ENCODE measurements at places on chromosomes 7 and 10.
A peak's percentile ranks its signal among the peaks of the same experiment; 100 is the strongest.

DNA sequence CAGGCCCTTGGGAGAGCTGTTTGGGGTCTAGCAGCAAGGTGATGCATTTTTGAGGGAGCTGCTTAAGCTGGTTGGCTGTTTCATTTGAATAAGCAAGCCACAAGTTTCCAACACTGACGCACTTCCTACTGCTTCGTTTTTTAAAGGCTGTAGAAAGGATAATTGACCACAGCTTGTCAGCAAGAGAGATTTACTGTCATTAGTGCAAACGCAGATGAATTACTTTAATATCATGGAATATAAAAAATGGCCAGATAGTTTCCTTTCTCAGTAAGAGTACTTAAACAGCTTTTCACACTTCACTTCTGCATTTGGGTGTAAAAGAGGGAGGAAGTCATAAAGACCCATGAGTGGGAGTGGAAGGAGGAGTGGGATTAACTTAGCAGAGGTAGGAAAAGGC, 61.5 kb downstream of the FZD1 start:
- no peak for DNase-seq

GRCh38 chr10:116857156-116857555, 7.9 kb downstream of the ENO4 start:
- DNase-seq = no peak

DNA sequence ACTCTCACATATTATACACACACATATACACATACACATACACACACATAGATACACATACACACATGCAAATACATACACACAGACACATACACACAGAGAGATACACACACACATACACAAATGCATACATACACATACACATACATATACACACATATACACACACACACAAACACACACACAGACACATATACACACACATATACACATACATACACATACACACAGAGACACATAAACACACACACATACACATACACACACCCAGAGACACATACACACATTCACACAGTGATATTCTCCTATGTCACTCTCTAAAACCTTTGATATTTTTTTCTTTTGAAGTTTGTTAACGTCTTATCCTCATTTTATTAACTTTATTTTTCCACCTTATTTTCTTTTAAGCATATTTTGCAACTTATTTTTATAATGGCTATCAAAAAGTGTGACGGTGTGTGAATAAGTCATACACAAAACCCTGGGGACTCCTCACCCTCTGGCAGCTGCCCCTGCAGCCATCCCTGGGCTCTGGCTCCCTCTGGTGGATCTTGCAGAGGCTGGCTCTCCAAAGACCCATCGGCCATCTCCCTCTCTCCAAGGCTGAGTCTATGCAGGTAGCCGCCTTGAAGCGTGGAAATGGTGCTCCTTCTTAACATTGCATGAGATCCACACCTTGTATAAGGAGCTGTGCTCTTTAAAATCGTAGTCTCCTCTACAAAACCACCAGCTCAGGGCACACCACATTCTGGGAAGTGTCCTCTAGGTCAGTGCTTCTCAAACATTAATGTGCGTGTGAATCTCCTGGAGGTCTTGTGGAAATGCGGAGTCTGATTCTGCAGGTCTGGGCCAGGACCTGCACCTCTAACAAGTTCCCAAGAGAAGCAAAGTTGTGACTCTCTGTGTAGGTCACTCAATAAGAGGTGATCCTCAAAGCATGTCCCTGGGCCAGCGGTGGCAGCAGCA, 4.1 kb upstream of the C10orf120 start:
- DNase-seq = peak; percentile 19

DNA sequence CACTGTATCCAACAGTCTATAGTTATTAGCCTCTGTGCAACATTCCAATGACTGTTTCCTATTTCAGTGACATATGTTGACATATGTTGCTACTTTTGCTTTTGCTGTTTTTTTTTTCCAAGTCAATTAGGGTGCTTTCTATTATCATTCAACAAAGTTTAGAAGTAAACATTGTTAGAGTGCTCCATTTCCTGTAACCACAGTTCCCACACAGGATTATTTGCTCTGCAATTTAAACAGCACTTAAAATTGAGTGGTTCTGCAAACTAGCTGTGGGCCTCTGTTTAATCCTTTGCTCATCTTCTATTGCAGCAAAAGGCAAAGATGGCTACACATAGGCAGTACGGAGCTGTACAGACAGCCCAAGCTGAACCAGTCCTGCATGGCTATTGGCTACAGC, 46.5 kb upstream of the PTN start:
- DNase-seq = no peak

DNA sequence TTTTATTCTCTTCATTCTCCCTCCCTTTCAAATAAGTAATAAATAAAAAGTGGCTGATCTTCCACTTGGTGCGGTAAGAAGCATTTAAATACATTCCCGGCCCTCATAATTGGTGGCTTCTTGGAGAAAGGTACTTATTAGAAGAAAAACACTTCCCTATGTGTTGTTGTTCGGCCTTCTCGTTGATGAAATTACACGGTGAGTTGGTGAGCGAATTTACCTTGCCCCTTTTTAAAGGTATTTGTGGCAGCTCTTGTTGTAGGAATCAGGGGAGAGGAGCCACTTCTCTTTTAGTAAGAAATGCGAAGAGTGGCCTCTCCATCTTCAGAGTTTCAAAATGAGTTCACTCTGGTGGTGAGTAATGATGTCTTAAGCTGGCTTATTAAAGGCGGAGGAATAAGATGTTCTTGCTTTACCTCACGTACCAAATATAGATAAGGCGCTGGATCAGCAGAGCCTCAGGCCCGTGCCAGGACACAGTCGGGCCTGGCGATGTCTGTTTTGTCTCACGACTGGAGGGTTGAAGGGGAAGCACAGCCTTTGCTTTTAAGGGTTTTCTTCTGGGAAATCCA, 135.9 kb downstream of the CUX1 start:
- DNase-seq = no peak

- no peak for DNase-seq
Measured at GRCh38 chr7:30232391-30232790, 52.0 kb upstream of the ZNRF2 start.

- DNase-seq = no peak
Measured at GRCh38 chr10:69870591-69870990, 68.9 kb downstream of the COL13A1 start.

- DNase-seq = no peak
Measured at GRCh38 chr10:61729596-61729995, 66.9 kb downstream of the CABCOCO1 start.

- DNase-seq = no peak
Measured at GRCh38 chr7:151704960-151705635, 171.8 kb downstream of the PRKAG2 start.

- no peak for DNase-seq
Measured at GRCh38 chr7:95927756-95928155, 155.4 kb downstream of the DYNC1I1 start.

GRCh38 chr10:87605628-87606251, 53.9 kb upstream of the PAPSS2 start:
- DNase-seq = no peak

GRCh38 chr7:55206235-55207029, 158.7 kb upstream of the LANCL2 start:
- DNase-seq = no peak

- no peak for DNase-seq
Measured at GRCh38 chr10:15137036-15137359, 31.5 kb downstream of the NMT2 start.

DNA sequence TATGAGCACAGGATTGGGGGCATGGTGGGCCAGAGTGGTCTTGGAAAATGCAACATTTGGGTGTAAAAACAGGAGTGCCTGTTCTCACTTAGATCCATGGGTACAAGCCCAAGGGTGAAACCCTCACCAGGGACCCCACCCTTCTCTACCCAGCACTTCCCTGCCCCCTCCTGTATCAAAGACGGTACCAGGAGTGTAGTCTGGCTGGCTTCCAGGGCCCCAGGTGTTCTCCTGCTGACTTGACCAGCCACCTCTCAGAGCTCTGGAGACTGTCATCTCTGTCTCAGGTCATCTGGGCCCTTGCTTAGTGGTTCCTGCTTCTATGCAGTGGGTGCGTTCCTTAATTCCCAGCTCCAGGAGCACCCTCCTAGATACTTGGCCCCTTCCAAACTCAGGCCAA, 447.2 kb downstream of the LRMDA start:
- DNase-seq = no peak

DNA sequence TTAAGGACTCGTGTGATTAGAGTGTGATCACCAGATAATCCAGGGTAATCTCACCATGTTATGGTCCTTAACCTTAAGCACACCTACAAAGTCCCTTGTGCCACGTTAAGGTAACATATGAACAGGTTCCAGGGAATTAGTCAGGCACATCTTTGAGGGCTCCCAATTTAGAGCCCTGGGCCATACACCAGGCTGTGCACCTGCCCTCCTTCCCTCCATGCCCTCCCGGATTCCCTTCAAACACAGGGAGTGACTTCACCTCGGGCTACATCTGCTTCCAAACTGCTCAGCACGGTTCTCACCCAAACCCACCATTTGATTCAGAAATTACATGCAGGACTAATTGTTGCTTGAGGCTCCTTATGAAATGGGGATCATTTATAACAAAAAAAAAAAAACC, 93.9 kb upstream of the HABP2 start:
- no peak for DNase-seq

- no peak for DNase-seq
Measured at GRCh38 chr7:45052011-45052410, 36.8 kb downstream of the NACAD start.

DNA sequence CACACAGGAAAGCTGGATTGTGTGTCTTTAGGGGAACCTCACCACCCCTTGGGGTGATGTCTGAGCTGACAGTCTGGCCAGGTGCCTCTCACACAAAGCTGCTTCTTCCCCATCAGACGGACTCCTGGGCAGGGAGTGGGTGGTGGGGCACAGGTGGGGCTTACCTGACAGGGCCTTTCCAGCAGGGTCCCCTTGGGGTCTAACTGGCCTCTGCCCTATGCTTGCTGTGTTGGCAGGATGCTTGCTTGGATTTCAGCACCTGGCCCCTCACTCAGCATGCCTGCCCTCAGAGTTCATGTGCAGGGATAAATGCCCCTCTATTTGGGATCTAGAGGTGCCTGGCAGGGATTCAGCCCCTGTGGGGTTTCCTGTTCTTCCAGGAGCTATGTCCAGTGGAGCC, 496.9 kb upstream of the ZMIZ1 start:
- no peak for DNase-seq

GRCh38 chr7:97272237-97272975, 154.9 kb downstream of the SDHAF3 start:
- DNase-seq = no peak

- no peak for DNase-seq
Measured at GRCh38 chr7:17315974-17316373, 17.5 kb downstream of the AHR start.

GRCh38 chr7:28953633-28954032, 4.5 kb downstream of the TRIL start:
- DNase-seq = no peak

DNA sequence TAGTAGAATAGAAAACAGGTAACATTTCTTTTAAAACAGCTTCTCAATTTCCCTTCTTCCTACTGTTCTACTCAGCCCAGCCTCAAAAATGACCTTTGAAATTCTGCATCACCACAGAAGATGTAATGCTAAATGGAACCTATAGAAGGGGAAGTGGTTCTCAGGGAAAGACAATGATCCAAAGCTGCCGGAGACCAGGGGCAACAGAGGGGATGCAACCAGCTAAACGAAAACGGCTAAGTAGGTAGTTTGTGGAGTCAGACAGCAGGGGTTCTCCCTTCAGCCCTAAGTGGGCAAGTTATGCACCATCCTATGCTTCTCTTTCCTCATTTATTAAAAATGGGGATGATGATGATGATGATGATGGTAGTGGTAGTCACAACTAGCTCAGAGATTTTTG, 214.3 kb downstream of the ELMO1 start:
- DNase-seq = no peak

- DNase-seq = no peak
Measured at GRCh38 chr7:99752356-99752755, 17.4 kb upstream of the CYP3A7 start.

DNA sequence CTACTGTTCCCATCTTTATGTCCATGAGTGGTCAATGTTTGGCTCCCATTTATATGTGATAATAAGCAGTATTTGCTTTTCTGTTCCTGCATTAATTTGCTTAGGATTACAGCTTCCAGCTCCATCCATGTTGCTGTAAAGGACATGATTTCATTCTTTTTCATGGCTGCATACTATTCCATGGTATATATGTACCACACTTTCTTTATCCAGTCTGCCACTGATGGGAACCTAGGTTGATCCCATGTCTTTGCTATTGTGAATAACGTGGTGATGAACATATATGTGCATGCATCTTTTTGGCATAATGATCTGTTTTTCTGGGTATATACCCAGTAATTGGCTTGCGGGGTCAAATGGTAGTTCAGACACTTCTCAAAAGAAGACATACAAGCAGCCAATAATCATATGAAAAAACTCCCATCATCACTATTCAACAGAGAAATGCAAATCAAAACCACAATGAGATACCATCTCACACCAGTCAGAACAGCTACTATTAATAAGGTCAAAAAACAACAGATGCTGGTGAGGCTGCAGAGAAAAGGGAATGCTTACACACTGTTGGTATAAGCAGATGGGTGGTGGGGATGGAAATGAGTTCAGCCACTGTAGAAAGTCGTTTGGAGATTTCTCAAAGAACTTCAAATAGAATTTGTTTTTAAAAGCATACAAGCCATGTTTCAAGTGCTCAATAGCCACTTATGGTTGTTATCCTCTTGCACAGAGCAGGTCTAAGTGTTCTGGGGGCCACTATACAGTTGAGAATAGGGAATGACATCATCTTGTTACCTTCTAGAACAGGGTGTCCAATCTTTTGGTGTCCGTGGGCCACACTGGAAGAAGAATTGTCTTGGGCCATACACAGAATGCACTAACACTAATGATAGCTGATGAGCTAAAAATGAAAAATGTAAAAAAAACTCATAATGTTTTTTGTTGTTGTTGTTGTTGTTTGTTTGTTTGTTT, 23.2 kb upstream of the SDK1 start:
- DNase-seq = no peak

DNA sequence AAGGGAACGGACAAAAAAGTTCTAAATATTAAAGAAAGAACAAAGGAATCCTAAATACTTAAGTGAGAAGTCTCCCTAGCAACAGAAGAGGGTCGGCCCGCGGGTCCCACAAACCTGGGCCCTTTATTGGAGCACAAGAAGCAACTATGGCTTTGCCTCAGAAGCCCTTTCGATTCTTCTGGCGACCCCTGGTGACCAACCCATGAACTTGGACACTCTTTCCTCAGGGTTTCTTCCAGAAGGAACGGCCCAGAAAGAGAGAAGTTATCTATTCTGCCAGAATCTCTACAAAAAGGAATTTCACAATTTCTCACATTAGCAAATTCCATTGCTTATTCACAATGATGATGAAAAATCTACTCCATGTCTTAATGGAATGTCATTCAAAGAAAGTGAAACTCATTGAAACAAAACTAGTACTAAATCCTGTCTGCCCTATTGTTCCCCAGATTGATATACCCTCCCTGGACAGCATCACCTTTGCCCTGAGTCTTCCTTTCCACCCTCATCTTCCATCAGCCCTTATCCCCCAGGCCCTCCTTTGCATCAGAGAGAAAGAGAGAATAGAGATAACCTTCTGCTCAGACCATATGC, 43.7 kb downstream of the CPVL start:
- no peak for DNase-seq

DNA sequence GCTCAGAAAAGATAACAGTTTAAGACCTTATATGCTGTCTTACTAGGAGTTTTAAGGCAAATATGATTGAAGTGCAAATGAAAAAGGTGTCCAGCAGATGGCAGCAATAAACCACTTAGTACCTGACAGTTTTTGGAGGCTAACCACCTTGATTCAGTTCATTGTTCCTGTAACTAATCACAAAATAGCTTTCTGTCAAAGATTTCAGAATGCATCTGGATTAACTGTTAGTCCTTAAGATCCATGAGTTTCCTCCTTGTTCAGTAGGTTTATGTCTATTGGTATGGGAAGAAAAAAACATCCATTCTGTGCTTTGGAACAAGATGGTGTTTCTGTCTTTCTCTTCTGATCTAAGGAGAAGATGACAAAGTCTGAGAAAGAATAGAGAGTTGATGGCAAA, 46.6 kb downstream of the CCSER2 start:
- DNase-seq = no peak
